ENCODE measurements at places on chromosomes 5 and 9.

- peak; percentile 78 for DNase-seq
Measured at GRCh38 chr9:16131264-16131663, 578.4 kb downstream of the CCDC171 start.

DNA sequence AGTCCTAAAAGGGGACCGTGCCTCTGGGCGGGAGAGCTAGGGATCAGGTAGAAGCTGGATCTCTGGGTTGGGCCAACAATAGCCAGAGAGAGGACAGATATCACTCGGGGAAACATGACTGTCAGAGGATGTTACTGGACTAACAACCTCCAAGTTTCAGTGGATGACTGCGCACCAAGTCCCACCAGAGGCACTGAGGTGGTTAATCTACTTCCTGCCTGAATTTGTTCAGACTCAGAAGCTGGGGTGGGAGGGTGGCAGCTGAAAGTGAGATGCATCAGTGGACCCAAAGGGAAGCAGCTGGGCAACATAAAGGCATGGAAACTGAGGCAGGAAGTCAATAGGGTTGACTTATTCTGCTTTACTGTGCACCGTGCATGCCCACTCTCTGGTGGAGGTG is 130.1 kb upstream of the SLC44A1 start:
- no peak for DNase-seq

- no peak for DNase-seq
Measured at GRCh38 chr5:88474574-88474973, 205.9 kb upstream of the TMEM161B start.

GRCh38 chr5:93571114-93571949 is 9.7 kb downstream of the NR2F1-AS1 start:
- DNase-seq, result no peak

- peak; percentile 86 for DNase-seq
Measured at GRCh38 chr5:53331463-53331862, 149.0 kb upstream of the FST start.

DNA sequence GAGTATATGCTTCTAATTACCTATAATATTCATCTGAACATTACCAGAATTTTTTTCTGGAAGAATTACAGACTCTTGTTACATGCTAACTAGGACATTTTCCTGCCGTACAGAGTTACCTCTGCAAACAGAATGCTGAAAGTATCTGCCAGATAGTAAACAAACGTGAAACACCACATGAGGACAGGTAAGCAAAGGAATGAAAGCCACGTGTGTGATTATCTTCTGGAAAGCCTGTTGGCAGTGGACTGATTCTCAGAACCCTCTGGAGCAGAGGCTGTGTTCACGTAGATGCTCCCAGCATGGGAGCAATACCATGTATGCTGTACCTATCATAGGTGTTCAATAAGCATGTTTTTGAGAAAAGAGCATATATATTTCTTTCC is 472.6 kb downstream of the ENC1 start:
- DNase-seq, result no peak

DNA sequence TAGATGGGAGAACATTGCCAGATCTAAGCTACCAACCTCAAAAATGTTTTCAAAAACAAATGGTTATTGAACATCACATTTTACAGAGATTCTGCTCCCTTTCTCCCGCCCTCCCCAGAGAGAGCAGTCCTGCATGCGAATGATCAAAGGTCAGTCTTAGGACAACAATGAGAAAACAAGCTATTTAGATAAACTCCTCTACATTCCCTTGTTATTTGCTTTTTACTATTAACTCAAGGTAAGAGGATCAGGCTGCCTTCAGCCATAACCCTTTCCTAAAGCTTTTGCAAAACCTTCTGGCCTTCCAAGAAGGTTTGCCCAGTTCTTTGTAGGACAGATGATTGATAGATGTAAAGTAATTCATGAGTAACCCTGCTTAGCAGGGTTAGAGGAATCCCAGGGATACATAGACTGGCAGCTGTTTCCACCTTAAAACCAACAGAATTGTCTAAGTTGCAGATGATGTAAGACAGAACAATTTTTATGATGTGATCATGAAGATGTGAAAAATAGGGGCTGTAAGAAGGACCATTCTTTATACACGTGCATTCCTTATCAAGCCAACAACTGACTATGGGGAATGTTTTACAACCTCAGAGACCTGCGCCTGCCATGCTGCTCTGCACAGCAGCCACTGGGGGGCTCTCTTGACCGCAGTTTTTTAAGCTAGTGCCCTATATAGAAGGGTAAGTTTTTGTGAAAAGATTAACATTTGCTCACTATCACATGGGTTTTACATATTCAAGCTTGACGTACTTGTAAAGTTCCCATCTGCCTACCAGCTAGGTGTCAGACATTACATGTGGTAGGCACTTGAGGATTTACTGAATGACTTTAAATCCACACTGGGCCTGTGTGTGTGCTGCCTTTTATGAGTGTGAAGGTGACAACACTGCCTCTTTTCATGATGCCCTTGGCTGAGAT is 2.3 kb upstream of the ZNF782 start:
- DNase-seq, result peak; percentile 73

DNA sequence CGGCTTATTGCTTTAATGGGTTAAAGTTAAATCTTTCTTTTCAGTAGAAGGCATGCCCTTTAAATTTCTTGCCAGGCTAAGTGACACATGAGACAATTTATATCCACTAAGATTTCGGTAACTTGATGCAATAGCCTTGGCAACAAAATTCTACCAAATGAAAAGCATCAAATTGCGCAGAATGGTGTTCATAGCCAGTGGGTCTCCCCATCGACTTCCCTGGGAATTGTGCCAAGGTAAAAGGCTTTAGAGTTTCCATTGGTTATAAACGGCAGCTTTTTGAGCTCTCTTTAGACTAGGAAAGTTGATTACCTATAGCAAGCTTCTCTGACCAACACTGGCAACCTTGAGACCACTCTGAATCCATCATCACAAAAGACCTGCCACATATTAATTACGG is 358.4 kb downstream of the ARRDC3 start:
- no peak for DNase-seq

DNA sequence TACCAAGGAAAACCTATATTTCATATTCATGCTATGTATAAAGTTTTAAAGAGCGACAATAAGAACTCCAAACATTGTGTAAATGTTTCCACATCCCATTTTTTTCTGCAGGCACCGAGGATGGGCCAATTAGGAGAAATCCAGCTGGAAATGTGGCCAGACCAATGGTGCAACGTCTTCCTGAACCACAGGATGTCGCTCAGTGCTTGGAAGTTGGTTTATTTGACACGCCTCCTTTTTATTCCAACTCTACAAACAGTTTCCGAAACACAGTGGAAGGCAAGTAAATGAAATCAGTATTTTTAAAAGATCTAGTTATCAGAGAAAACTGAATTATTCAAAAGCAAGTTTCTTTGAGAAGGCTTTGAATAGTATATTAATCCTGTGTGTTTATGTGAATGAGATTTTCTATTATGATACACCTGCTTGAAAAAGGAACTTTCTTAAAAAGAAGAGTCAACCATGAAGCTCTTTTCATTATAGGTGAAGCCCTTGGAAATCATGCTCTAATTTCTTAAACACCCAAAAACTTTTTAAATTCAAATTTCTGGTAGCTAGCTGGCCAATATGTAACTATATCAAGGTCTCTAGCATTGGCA is 9.1 kb downstream of the TYRP1 start:
- DNase-seq, result peak; percentile 76

DNA sequence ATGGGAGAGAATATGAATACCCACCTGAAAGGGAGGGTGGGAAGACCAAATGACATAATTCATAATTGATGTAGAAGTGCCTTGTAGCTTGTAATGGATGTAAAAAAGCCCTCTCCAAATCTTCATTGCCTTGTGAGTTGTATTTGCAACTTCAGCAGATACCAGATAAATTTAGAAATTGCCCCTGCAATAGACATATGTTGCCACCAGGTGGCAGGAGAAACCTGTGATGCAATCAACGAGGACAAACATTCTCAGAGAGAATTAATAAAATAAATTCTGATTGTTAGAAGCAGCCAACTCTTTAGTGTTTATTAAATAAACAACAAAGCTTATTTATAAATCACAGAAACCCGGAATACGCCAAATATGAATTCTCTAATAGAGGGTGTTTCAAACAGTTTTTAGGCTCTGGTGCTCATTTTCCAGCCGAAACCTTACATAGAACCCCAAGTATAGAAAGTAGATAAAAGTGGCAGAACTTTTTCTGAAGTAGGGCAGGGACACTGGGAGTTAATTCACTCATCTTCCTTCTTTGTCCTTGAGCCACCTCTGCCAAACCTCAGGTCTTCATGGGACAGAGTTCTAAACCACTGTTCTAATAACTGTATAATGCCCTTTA is 147.8 kb downstream of the TMEM38B start:
- peak; percentile 44 for DNase-seq

DNA sequence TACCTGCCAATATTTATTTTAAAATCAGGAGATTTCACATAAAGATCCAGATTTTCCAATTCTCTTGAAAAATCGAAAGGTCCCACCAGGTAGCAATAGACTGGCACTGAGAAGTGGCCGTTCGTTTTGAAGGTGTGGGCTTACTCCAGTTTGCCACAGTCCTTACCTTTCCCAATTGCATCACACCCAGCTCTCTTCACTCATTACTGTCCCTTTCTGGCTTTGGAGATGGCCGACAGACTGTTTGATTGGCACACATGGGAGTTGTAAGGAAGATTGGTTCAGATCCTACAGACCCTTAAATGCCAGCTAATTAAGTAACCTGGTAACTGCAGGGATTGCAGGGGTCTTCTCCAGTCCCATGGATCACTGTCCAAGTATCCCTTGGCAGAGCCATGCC is 68.7 kb upstream of the LARP1 start:
- DNase-seq, result peak; percentile 19

GRCh38 chr9:35051069-35051967 is 21.1 kb downstream of the VCP start:
- DNase-seq, result peak; percentile 63

- DNase-seq, result no peak
Measured at GRCh38 chr9:124688238-124688904, 82.7 kb downstream of the NR6A1 start.

GRCh38 chr9:83199240-83199639 is 136.3 kb upstream of the RASEF start:
- peak; percentile 40 for DNase-seq

DNA sequence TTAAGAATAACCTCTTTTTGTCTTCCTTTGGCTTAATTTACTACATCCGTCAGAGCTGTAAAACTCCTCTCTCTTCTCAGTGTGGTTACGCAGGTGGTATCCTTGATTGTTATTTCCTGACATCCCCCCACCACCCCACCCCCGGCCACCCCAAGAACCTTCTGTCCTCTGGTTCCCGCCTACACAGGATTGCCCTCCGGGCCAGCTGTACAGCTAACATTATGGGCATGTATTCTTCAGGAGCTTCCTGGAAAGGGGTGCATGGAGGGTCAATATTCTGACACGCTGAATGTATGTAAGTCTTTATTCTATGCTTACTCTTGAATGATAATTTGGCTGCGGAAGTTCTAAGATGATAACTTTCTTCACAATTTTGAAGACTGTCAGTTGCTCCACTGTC is 13.0 kb upstream of the ANP32B start:
- DNase-seq, result no peak

DNA sequence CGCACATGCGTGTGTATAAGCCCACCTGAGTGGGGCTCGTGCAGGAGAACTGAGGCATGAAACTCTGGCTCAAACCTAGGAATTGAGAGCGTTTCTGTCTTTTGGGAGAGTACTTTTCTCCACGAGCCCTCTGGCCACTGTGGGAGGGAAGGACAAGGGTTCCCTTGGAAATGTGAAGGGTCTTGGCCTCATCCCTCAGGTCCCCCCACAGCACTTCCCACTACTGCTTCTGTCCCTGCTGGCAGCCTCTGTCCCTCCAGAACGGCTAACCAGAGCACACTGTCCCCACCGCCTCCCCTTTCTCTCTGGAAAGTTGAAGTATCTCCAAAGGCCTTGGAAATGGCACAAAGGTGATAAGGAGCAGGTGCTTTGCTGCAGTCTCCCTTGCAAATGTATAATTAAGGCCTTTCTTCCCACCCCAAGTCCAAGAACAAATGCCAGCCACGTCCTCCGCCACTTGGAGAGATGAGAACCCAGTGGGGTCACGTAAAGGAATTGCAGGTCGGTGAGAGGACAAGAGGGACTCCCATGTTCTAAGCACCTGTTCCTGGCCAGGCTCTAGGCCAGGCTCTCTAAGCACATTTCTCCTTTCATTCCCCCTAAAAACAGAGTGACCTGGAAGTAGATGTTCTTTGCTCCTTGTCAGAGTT is 107.9 kb upstream of the LMX1B start:
- no peak for DNase-seq

- peak; percentile 18 for DNase-seq
Measured at GRCh38 chr9:92654481-92655301, 15.2 kb downstream of the IPPK start.

DNA sequence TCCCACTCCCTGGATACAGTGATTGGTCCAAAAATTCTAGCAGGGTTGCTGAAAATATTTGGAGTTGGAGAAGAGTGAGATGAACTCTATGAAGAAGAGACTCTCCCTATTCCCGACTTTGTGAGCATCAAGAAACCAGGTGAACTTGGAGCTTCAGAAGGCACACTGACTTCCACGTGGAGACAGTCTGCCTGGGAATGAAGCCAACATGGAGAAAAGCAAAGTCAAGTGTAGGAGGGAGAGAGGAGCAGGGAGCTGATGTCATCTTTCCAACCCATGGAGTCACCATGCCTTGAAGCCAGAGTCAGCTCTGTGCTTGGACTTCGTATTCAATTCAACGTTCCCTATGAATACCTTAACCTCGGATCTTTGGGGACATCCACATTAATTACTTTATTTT is 125.1 kb downstream of the NPR3 start:
- DNase-seq, result peak; percentile 63

DNA sequence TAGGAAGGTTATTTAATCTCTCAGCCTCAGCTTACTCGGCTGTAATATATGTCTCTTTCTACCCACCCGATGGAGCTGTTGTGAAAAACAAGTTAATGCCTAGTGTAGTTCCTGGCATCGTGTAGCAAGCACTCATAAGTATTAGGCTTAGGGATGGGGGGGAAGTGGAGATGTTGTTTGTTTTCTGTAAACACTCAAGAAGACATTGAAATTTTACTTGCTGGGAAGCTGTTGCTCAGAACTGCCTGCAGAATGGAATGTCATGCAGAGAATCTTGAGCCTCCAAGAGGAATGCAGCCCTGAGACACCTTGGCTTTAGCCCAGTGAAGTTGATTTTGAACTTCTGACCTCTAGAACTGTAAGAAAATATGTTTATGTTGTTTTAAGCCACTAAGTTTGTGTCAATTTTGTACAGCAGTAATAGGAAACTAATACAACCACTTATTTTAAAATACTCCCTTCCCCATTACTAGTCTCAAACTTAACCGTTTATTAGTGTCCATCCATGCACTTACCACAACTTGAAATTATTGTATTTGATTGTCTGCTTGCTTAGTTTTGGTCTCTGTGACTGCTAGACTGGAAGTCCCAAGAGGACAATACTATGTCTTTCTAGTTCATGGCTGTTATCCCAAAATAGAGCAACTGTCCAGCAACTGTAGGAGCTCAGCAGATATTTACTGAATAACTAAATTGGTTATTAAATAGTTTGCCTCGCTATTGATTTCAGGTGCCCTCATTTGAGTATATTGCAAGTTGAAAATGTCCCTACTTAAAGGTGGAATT is 53.8 kb downstream of the MFAP3 start:
- no peak for DNase-seq

GRCh38 chr5:81429363-81429762 is 35.4 kb upstream of the ACOT12 start:
- DNase-seq, result no peak

Data from fibroblast of mammary gland (primary cell).